NCI-H524 (cell line): ENCODE measurements at places on chromosomes 11 and 22.

DNA sequence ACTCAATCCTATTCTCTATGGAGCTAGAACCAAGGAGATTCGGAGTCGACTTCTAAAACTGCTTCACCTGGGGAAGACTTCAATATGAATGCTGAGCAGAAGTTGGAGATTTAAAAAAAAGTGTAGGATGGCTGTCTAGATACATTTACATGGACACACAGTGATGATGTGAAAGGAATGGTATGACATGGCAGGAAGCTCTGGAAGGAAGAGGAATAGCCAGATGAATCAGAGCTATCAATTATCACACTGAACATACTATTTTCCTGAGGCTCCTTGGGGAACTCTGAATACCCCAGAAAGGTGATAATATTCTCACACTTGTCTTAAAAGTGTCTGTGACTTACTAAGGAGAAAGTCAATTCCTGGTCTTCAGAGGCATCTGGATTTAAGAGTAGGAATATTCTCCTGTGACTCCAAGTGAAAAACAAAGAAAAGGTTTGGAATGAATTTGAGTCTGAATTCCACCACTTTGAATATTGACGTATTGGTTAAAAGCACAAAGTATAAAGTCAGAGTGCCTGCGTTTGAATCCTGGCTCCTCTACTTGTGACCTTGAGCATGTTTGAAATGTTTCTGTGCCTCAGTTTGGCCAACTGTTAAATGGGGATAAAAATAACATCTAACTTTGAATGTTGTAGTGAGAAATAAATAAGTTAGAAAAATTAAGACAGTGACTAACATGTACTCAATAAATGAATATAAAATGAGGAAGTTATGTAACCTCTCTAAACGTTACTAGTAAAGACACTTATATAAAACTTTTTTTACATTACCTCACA lies 1.3 kb downstream of the OR52D1 start:
- no peak for DNase-seq

DNA sequence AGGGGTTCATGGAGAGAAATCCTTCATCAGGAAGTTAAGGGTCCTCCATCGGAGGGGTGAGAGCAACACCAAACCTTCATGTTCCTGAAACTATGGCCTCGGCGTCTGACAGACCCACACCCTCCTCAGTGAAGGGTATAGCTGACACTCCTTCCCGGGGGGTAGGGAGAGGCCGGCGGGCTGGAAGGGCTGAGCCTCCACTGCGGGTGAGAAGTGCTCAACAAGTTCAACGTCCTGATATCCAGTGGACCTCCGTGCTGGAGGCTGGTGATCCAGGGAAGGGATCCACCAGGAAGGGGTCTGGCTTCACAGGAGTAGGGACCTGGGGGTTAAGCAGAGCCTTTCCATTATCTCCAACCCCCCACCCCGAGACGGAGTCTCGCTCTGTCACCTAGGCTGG lies 12.3 kb downstream of the CARS1 start:
- DNase-seq: no peak

DNA sequence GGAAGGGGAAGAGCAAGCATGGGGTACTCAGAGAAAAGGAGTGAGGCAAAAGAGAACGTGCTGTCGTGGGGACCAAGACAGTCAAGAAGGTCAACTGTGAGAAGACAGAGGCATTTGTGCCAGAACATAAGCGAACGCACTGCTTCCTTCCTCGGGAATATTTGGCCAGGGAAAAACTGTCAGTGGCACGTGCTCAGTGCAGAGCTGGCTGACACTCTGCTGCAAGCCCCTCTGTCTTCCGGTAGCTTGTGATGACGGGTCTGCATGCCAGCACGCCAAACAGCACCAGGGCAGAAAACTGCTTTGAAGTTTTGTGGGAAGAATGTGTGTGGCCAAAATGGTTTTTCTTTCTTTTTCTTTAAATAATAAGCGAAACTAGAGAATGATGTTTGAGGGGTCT lies 60.6 kb downstream of the SMCO4 start:
- no peak for DNase-seq

- DNase-seq: no peak
Observed at GRCh38 chr11:121494355-121495099, 41.8 kb upstream of the SORL1-AS1 start.

GRCh38 chr11:62622476-62623089 lies 797 bp upstream of the B3GAT3 start:
- no peak for DNase-seq

- peak; percentile 70 for DNase-seq
Observed at GRCh38 chr11:107719073-107719472, 7.2 kb upstream of the SLN start.

DNA sequence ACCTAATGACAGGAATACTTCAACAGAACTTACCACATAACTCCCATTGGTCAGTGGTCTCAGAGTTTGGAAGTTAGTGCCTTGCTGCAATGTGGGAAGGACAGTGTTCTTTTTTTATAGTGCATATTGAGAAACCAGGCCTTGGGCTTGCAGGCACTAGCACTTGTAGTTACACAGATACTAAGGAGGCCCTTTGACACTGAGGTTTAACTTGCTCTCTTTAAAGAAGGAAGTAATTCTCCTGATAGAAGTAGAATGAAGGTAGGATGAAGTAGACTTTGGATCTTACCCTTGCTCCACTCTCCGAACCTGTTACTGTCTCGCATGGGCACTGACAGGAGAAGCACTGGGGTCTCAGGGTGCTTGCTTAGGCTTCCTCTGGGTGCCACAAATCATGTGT lies 31.0 kb upstream of the ST14 start:
- DNase-seq: no peak
